HuH-7 (cell line): ENCODE measurements at places on chromosomes 7 and 10.

DNA sequence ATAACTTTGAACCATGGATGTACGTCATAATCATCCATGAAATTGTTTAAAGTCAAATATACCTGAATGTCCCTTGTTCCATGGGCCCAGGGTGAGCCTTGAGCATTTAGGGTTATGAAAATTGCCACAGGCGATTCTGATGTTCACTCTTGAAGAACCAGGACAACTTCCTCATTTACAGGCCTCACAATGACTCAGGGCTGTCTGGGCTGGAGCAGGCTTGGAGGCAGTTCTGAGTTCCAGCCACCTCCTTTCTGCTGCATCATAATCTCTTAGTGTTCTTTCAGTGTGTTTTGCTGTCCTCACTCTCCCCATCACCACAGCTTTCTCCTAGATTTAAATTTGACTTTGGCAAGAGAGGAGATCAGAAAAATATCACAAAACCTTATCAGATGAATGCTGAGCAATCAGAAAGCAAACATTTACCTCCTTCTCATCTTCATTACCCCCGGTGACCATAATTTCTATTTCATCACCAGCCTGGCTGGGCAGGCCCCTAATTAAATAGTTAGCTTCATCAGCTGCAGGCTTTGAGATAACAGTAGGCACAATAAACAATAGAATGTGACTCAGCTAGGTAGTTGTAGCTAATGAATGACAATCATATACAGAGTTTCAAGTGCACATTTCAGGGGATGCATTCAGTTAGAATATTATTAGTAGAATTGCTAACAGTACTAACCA, 571.0 kb downstream of the SH2D4B start:
- peak; percentile 17 for DNase-seq

GRCh38 chr10:78332012-78332411, 298.3 kb downstream of the RPS24 start:
- DNase-seq: no peak

GRCh38 chr10:130748409-130749057, 563.0 kb downstream of the TCERG1L start:
- DNase-seq: no peak

- DNase-seq: no peak
Observed at GRCh38 chr10:81116201-81116600, 578.5 kb downstream of the SH2D4B start.

DNA sequence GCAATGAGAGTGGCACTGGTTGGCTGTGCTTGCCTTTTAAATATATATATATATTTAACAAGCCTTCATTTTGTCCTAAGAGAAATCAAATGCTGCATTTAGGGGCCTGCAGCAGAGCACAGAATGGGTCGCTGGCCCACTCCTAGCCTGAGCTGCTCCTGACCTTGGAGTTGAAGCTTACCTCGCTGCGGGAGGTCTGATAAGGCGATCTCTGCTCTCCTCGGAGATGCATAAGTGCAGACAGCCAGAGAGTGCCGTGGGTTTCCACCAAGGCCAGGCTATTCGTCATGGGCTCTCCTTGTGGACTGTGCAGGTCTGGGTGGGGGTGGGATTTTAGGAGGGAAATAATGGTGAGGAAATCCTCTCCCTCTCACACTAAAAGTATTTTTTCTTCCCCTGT, 99.5 kb upstream of the IKZF1 start:
- DNase-seq: no peak

GRCh38 chr10:70528741-70529362, 50.3 kb downstream of the PALD1 start:
- peak; percentile 55 for DNase-seq

DNA sequence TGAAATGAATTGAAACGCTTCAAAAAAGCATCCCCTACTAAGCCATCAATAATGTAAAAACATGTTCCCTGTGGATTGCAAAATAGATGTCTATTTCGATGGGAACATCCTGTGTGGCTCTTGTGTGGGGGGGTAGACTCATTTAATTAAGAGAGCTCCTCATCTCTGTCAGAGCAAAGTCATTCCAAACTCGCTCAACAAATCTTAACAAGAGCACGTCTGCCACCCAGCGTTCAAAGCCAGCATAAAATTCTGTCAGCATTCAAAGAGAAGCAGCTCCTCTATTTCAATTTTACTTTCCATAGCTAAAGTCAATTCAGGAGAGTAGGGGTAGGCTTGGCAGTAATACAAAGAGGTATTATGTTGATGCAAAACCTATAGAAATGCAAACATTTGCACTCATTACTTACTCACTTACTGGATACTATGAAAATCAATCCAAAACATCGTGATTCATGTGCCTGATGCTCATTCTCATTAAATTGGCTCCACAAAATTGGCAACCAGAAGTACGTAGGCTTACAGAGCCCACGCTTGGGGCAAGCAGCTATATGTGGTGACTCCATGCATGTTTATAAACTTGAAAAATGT, 114.9 kb downstream of the IPMK start:
- DNase-seq: peak; percentile 6

GRCh38 chr10:33100781-33101391, 142.9 kb upstream of the ITGB1 start:
- no peak for DNase-seq

DNA sequence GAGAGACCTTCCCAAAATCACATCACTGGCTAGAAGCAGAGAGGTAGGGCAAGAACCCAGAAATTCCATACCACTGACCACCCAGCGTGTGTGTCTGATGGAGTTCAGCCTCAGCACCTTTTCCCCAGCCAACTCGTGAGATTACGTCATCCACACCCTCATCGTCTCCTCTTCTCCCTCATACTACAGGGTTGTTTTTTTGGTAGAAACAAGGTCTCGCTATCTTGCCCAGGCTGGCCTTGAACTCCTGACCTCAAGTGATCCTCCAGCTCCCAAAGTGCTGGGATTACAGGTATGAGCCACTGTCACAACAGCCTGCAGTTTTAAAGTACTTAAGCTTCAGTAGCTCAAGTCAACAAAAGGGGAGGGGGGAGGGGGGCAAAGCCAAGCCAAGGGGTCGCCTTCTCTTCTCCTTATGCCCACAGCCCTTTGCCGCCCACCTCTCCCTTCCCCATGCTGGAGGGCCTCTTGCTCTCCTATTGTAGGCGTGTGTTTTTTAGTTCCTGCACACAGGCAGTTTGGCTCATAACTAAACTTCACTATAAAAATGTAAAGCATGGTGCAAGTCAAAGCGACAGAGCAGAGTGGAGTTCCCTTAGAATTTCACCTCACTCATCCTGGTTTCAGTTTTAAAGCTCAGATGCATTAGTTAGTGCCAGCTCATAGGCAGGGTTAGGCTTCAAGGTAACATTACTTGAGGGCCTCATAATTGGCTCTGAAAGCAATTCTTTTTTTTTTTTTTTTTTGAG, 5.2 kb upstream of the PRDX3 start:
- no peak for DNase-seq

GRCh38 chr7:66627151-66627681, 1.5 kb upstream of the KCTD7 start:
- peak; percentile 48 for DNase-seq

GRCh38 chr10:91214911-91215310, 5.6 kb upstream of the PCGF5 start:
- no peak for DNase-seq

GRCh38 chr7:155190688-155191087, 107.0 kb upstream of the INSIG1 start:
- peak; percentile 76 for DNase-seq

DNA sequence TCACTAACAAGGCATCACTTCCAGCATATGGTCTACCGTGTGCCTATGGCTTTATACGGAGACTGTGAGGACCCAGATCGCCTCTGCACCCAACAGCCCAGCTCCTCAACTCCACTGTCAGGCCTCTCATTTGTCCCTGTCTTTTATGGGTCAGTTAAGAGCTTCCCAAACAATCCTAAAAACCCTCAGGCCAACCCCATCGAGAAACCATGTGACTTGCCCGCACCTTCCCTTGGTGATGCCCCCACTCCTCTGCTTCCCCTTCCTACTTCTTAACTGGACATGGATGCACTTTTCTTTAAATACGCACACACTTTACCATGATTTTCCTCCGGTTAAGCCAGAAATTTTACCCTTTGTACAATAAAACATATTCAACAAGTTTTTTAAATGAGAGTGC, 46.8 kb downstream of the BAIAP2L1 start:
- DNase-seq: no peak

DNA sequence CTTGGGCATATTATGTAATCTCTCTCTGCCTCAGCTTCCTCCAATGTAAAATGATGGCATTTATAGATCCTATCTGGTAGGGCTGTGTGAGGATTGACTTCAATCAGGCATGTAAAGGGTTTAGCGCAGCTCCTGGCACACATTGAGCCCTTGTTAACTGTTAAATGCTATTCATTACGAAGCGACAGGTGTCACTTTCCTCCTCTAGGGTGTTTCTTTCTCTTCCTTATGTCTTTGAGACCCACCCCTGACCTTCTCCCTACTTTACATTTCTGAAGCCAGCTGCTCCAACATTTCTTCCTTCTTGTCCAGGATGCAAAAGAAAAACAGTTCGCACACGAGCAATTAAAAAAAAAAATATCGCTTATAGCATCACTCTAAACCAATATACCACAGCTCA, 5.7 kb upstream of the R3HCC1L start:
- DNase-seq: no peak

DNA sequence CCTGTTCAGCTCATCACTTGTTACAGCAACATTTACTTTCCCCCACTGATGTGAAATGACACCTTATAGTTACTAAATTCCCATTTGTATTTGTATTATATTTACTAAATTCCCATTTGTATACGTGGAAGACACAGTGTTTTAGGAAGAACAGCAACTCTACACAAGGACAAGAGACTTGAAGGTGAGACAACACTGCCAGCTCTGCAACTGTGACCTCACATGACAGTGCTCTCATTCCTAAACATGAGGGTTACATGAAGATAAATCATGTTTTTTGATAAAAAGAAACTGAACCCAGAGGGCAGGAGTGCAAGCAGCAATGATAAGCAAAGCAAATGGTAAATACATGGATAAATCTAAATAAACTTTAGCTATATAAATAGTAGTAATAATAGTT, 60.3 kb downstream of the ATAD1 start:
- DNase-seq: no peak

DNA sequence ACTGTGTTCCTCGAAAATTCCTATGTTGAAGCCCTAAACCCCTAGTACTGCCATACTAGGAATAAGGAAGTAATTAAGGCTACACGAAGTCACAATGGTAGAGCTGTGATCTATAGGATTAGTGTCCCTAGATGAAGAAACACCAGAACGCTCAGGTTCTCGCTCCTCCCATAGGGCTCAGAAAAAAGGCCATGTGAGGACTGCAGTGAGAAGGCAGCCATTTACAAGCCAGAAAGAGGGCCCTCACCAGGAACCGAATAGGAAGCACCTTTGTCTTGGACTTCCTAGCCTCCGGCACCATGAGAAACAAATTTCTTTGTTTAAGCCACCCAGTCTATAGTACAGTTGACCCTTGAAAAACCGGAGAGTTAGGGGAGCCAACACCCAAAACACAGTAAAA, 46.2 kb downstream of the CACUL1 start:
- DNase-seq: no peak

DNA sequence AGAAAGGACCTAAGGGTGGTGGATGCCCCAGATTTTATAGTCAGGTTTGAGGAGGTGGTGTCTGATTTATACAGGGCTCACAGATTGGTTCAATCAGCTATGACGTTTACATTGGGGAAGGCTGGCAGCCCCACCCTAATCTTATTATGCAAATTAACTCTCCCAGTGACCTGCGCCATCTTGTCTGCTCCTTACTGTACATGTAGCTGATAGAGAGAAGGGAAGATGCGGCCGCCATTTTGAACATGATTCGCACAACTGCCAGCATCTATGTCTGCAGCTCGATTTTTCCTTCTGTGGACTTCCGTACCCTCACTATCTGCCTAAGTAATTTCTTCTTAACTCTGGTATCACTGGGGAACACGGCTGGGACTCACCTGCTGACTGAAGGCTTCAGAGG, 619.0 kb upstream of the DPP6 start:
- no peak for DNase-seq

DNA sequence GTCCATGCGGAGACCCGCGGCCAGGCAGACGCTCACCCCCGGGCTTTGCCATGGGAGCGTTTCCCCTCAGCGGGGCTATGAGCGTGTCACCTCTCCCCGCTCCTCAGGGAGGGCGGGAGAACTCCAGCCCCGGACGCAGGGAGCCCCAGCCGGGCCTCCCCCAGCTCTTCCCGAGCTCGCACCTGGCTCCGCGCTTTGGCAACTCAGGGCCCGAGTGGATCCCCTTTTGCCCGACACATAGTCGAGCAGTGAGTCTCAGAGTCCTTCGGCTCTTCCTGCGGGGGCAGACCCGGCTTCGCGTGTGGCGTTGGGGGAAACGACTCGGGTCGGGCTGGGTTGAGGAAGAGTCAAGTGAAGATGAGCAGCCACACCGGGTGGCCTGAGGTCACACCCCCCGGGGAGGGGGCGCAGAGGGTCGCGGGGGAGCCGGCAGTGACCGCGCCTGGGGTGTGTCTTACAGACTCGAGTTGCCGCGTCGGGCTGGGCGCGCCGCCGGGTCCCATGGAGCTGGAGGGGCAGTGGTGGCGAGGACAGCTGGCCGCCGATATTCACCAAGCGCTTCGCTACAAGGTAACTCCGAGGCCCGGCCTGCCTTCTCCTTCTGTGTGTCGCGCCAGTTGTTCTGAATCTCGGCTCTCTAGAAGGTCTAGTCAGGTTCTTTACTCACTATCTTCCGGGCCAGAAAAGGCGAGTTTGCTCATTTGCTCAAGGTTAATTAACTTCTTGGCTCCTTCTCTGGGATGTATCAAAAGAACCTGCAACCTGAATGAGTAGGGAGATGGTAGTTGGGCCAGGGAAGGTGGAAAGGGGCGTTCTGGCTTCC, 721 bp downstream of the CCNJ start:
- DNase-seq: peak; percentile 57
